D721Med (cell line): ENCODE measurements at places on chromosomes 6 and 20.

DNA sequence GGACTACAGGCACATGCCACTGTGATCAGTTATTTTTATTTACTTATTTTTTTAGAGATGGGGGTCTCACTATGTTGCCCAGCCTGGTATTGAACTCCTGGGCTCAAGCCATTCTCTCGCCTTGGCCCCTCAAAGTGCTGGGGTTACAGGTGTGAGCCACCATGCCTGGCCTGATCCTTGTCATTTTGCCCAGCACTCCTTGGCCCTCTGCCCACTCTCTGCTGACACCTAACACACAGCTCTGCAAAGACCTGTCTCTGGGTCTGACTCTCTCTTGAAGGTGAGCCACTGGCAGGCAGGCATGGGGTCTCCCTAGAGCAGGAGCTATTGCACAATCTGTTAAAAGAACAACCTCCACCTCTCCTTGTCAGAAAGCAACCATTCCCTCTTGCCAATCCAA is 155.6 kb downstream of the ZFP64 start:
- no peak for DNase-seq

DNA sequence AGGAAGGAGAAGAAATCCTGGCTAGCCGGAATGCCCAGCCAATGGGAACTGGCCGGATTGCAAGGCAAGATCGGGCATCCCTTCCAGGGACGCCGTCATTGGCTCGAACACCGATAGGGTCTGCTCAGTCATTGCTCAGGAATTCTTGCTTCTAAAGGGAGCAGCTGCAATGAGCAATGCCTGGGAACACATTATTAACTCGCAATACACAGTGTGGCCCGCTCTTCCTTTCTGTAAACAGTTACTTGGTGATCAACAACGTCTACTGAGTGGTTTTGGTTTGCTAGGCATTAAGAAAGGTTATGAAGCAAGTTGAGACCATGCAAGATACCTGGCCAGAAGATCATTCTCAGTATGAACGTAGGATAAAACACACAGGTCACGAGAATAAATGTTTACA is 165.4 kb upstream of the CITED2 start:
- no peak for DNase-seq

GRCh38 chr6:16543521-16543920 is 217.7 kb downstream of the ATXN1 start:
- no peak for DNase-seq

DNA sequence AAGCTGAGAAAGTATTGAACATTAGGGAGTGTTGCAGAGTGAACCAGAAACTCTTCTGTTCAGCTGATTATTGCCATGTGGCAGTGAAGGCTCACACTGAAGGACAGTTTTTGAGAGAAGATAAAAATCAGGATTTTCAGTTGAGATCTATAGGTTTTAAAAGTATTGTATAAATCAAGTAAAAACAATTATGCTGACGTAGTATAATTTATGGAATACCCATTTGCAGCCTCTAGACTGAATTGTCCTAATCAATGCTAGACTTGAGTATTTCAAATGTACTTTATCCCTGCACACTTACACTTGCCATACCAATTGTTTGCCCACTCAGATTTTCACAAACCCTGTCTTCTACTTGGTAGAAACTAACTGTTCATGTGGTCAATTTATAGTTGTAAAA is 245.8 kb downstream of the FRK start:
- DNase-seq, result no peak

- no peak for DNase-seq
These were observed 13.3 kb downstream of the FRK start for GRCh38 chr6:116047173-116047933.

DNA sequence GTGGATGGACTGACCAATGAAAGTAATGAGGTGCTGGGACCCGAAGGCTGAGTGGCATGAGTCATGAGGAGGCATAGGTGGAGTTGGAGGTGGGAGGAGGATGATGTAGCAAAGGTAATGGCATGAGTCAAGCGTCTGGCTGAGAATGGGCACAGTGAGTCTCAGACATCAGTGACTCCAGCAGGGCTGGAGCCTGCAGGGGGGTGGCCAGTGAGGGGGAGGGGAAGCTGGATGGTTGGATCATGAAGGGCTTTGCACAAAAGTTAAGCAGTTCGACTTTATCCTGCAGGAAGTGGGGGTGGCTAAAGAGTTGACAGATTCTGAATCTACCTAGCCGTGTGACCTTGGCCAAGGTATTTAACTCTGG is 99.0 kb upstream of the IYD start:
- DNase-seq, result no peak

GRCh38 chr6:137900815-137901214 is 33.8 kb downstream of the TNFAIP3 start:
- DNase-seq, result no peak

DNA sequence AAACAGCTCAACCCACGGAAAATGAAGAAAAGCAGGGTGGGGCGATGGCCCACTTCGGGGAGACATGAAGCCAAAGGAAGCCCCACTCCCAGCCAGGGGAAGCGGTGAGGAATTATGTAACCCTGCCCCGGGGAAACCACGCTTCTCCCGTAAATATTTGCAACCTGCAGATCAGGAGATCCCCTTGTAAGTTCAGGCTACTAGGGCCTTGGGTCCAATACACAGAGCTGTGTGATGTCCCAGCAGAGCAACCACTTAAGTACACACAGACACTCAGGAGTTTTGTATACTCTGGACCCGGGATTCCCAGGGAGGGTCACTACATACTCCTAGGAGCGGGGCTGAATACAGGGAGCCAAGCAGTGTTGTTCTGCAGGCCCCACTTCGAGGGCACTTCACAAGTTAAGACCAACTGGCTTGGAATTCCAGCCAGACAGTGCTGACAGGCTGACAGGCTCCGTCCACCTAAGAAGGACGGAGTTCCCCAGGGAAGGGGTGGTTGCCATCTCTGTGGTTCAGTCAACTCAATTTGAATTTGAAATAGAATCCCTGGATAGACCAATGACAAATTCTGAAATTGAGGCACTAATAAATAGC is 301.4 kb upstream of the THEMIS start:
- DNase-seq, result no peak
